SW480 (cell line): ENCODE measurements at places on chromosomes 2 and 18.
A peak's percentile ranks its signal among the peaks of the same experiment; 100 is the strongest.

DNA sequence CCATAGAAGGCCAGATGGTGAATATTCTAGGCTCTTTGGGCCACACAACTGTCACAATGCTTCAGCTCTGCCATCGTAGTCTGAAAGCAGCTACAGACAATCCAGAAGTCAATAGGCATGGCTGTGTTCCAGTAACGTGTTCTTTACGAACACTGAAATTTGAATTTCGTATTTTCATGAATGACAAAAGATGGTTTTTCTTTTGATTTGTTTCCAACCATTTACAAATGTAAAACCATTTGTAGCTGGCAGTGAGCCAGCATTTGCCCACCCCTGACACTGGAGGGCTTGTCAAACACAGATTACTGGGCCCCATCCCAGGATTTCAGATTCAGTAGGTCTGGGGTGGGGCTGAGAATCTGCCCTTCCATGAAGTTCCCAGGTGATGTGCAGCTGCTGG, 83.0 kb upstream of the ATG16L1 start:
- no peak for DNase-seq

DNA sequence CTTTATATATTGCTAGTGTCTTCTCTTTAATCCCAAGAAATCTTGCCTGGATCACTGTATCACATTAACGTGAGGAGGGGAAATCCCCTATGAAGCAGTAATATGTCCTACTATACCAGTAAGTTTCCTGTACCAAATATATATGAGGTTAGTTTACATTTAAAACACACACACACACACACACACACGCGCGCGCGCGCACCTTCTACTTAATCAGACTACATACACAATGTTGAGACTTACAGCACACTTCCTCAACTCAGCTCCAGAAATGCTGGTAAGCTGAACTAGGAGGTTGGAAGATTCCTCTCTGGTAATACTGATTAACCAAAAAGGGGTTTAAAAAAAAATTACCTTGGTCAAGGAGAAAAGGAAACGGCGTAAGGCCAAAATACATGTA, 49.3 kb downstream of the USP34 start:
- DNase-seq, result no peak

DNA sequence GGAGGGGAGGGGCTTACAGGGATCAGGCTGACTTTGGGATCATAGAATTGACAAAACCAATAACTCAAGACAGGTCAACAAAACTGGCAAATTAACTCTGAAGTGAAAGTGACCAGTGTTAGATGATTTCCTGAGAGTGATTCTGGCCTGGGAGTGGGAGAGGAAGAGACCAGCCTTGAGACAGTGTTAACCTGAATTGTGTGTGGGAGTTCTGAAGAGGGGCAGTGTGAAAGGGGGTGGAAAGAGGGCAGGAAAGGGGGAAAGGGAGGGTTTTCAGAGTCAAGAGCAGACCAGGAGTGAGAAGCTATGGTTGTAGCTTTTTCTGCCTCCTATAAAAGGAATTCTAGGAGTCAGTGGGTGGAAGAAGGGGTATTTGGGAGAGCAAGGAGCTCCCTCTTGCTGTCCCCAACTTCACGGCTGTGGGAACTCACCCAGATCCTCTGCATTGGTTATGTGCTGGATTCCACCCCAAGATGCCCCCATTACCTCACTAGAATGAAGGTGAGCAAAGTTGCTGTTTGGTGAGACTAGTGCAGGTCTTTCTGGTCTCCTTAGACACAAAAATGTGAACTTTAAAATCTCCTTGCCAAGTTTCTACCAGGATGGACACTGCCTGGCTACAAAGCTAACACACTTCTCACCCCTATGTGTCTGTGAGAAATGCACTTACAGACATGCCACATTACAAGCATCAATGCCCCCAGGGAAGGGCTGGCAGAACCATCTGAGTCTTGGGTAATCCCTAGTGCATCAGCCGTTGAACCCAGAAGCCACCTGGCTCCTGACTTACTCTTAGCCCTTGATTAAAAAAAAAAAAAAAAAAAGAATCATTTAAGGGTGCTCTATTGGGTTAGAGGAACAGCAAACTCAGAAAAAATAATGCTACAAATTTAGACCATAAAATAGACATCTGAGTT, 61.6 kb downstream of the BMP10 start:
- no peak for DNase-seq

DNA sequence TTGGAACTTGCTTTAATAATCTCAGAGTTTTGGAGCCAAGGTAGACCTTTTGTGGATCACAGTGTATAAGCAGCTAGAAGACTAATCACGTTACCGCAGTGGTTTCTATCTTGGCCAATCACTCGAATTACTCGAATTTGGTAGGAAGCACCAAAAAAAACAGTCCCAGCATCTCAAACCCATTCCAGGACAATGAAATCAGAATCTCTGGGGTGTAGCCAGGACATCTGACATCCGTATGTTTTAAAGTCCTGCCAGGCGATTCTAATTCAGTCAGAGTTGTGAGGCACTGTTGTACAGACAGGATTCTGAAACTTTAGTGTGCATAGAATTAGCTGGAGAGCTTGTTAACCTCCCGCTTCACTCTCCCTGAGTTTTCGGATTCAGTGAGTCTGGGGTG, 30.8 kb downstream of the GRHL1 start:
- DNase-seq, result no peak

GRCh38 chr2:190216829-190217228, 102.8 kb downstream of the HIBCH start:
- peak; percentile 40 for DNase-seq

DNA sequence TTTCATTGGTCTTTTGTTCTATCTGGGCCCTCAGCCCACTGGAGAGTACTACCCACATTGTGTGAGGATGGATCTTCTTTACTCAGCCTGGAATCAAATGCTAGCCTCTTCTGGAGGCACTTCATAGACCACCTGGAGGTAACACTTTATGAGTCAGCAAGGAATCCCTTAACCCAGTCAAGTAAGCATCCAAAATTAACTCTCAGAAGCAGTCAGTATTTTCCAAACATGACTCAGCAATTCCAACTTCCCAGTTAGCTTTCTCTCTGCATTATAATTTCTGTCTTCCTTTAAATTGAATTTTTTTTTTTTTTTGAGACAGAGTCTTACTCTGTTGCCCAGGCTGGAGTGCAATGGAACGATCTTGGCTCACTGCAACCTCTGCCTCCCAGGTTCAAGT, 142.7 kb downstream of the ACKR3 start:
- DNase-seq, result peak; percentile 5

DNA sequence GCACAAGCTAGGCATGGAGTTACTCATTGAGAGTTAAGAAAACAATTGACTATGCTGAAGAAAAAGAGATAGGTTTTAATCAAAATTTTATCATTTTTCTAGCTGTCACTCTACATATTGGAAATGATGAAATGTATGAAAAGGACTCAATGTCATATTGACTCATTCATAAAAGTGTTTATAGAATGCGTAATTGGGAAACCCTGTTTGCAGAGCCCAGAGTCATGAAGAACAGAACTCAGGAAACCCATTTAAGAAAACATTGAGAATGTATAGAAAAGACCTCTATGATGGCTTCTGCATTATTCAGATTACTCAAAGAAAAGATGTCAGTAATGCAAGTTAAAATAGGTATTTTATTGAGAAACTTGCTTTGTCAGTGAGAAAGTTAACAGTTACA, 36.4 kb downstream of the SCRN3 start:
- DNase-seq, result no peak

DNA sequence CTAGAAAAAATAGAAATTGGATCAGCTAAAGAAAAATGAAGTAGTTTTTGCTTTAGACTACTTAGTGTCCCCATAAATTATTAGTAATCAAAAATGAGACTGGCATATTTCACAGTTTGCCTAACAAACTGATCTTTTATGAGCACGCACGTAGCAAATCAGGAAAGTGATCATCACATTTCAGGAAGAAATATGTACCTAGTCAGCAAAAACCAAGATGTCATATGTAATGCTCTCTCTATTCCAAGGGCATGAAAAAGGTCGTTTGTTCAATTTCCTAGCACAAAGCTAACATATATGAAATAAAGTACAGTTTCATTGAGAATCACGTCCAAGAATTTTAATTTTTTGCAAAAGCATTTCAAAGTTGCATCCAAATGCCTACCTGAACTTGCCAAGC, 600.4 kb upstream of the CHAC2 start:
- no peak for DNase-seq

GRCh38 chr18:78522507-78522906, 457.1 kb upstream of the SALL3 start:
- DNase-seq, result no peak

- DNase-seq, result no peak
These were observed 47.9 kb downstream of the ADD2 start for GRCh38 chr2:70720124-70720523.

DNA sequence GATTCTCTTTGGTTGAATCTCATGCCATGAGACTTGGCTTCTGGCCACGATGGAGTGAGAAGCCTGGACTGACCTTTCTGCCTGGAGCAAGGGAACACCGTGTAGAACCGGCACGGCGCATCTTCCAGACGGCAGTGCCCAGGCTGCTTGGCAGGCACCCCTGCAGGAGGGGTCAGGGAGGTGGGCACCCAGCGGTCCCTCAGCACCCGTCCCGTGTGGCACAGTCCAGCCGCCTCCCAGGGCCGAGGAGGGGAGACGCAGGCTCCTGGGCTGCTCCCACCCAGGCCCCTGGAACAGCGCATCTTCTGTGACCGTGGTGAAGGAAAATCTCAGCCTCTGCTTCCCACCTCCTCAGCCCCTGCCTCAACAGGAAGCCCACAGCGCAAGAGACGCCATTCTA, 95.7 kb downstream of the CMPK2 start:
- no peak for DNase-seq

- peak; percentile 54 for DNase-seq
These were observed 75.2 kb upstream of the CTNNA2 start for GRCh38 chr2:79437433-79438267.

DNA sequence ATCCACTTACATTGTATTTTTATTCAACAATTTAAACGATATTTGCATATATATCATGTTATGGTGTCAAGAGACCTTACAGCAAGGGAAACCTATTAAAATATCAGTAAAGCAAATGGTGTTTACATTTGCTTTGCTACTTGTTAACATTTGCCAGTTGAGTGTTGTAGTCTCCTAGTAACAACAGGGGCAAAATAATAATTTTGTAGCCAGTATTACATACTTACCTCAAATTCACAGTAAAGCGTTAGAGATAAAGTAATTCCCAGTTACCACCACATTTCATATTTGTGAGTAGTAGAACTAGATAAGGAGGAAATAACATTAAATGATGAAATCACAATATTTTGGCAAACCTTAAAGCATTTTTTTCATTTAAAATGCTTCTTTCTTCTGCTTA, 71.3 kb downstream of the FASTKD2 start:
- no peak for DNase-seq

DNA sequence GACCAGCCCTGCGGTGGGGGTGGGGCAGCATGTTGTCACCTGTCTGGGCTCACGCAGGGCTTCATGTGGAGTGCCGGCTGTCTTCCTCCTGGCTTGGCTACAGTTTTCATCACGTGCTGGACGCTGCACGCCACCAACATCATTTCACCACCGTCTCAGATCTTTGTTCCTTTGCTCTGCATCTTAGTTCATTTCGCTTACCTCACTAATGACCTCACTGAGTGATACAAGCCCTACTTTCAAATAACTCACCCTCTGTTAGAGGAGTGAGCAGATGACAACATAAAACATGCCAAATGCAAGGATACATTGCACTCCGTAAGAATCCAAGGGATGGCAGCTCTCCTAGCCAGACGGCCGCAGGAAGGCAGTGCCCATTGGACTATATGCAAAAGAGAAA, 527.5 kb downstream of the GALR1 start:
- DNase-seq, result no peak

GRCh38 chr2:70626254-70626990, 72.8 kb upstream of the TGFA start:
- DNase-seq, result no peak

DNA sequence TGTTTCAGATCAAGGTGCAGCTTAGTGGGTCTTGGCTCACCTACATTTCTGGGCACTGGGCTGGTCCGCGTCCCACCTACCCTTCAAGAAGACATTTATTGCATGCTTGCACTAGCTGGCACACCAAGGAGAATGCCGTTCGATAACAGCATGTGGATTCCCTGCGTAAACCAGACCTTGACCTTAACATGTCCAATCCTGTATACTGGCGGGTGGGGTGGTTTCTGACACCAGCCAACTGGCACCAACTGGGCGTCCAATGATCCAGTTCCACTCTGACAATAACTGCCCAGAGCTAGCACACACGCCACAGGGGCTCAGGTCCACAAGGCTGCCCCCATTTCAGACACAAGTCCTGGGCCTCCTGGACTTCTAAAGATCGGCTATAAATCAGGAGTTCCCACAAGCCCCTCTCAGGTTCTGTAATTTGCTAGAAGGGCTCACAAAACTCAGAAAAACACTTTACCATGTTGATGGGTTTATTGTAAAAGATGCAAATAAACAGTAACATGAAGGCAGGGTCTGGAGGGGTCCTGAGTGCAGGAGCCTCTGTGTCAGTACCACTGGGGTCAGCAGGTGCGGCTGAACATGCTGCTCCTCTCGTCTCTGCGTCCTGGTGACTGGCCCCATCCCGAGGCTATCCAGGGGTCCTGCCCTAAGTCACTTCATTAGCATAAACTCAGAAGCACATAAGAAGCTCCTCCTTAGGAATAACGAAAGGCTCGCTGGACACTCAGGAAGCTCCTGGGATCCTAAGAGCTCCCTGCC, 161.8 kb downstream of the HDAC4 start:
- no peak for DNase-seq

DNA sequence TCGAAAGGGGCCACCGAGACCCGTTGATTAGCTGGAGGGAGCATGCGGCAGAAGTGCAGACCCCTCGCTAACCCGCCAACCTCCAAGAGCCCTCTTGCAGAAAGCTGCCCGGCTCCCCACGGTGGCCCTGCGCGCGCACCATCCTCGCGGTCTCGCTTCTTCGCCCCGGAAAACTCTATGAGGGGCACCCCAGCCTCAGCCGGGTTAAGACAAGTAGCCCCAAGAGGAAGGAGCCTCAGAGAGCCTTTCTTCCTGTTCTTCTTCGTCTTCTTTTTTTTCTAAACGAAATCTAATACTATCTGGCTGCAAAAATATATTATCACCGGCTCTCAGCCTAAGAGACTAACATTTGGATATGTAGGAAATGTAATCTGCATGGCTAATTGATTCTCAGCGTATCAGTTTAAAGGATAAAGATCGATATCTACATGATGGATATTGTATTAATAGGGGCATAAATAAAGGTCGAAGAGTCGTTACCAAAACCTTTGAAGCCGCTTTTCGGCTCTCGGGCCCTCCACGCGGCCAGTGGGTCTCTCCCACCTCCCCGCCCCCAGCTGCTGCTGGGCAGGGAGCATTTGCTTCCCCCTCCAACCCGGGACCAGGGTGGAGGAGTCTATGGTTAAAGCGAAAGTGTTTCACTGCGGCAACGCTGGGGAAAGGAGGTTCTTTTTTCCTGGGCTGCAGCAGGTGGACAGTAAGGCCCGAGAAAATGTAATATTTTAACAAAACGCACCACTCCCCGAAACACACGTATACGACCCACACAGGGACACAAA, 6.1 kb upstream of the PAX3 start:
- peak; percentile 32 for DNase-seq
